ENCODE measurements at places on chromosomes 4 and X. TPM values are rescaled to one million over a fixed set of nuclear protein-coding genes. Genes with fewer than 3 reads are reported as not detected.

The ANKRD37 gene
- total RNA-seq: 19.1 TPM

GRCh38 chrX:57368158-57368557, 81.7 kb downstream of the FAAH2 start:
- DNase-seq: no peak

DNA sequence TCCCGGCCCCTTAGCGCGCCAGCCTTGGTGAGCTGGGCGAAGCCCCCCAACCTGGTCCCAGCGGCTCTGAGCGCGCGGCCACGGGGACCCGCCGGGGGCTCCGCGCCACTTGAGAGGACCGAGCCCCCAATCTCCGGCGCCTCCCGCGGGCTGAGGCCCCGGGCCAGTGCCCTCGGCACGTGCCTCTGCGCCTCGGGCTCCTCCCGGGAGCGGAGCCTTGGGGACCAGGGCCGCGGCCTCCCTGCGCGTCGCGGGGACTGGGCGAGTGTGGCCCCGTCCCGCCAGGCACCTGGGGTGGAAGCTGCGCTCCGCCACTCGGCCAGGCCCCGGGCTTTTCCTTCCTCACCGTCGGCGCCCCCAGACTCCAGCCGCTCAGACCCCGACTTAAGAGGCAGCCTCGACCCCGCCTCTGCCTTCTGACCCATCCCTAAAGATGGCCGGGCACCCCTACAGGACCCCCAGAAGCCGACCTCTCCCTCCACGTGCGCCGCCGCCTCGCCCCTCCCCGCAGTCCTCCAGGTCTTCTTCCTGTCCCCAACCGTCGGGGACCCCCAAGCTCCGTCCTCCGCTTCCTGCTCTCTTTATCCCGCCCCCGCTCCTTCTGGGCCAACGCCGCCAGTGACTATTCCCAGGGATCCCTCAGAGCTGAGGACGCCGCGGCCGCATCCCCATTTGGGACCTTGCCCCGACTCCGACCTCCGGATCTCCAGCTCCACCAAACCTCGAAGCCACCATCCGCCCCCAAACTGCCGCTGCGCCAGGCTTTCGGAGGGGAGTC, 752 bp downstream of the ERAS start:
- DNase-seq: no peak

GRCh38 chr4:130233377-130234047, 1137.6 kb downstream of the C4orf33 start:
- no peak for DNase-seq

DNA sequence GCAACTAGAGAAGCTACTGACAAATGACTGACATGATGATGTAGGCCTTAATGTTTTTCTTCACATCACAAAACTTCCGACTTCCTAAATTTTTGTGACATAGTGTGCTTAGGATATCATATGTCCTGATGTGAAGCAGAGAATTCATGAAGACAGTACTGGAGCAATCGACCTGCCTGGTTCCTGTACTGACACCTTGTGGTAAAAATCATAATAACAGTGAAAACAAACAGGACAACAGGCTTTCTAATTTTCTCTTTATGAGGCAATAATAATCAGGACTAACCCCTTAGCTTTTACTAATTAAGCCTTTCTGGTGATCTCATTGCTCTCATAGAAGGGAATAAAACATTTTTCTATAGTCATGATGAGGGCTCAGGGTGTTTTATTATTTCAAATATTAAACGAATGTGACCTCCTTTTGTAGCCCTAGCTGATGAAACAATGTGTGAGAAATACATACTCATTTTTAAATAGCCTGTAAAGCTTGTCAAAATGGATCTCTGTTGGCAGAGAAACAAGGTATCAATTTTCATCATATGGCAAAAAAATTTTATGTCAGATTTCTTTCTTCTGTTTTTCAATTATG, 158.4 kb downstream of the TENT5D start:
- no peak for DNase-seq

DNA sequence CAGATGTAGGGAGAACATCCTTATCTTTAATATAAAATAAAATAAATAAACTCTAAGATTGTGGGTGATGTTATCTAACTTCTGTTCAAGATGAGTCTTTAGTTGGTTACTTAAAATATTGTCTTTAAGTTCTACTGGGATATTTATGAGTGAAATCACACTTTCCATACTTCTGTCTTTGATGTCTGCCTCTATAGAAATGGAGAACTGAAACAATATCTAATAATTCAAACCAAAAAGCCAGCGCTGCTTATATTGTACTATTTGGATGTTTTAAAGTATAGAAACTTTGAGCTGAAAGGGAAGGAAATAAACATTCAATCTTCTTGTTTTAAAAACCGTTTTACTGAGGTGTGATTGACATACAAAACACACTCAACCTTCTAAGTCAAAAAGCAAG, 44.8 kb upstream of the RPS6KA3 start:
- DNase-seq: no peak

GRCh38 chr4:15938640-15939039, at the start of gene FGFBP1:
Gene FGFBP1 (minus strand): TSS chr4:15938740. CDS start chr4:15936632, 2,108 bp downstream.
- DNase-seq: no peak

GRCh38 chr4:71185037-71185436, 153.8 kb upstream of the SLC4A4 start:
- DNase-seq: no peak

- DNase-seq: no peak
Observed at GRCh38 chr4:38610966-38611431, 53.0 kb upstream of the KLF3 start.

DNA sequence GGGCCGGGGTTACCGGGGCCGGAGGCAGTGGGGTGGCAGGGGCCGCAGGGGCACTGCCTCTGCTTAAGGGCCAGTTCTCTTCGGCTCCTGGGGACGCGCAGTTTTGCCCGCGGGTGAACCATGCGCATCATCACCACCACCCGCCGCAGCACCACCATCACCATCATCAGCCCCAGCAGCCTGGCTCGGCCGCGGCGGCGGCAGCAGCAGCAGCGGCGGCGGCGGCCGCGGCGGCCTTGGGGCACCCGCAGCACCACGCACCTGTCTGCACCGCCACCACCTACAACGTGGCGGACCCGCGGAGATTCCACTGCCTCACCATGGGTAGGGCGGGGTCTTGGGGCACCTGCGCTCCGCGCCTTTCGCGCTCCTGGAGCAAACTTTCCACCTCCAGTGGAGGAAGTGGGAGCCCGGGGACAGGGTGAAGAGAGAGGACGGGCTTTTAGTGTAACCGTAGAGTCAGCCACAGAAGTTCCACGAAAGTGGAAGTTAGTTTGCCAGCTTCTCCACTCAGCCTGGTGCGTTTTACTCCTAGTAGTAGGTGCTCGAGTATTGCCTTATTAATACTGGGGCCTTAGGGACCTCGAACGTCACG, 729 bp downstream of the GSX2 start:
- no peak for DNase-seq

The TMEM150C gene
- 19.6 TPM for total RNA-seq

DNA sequence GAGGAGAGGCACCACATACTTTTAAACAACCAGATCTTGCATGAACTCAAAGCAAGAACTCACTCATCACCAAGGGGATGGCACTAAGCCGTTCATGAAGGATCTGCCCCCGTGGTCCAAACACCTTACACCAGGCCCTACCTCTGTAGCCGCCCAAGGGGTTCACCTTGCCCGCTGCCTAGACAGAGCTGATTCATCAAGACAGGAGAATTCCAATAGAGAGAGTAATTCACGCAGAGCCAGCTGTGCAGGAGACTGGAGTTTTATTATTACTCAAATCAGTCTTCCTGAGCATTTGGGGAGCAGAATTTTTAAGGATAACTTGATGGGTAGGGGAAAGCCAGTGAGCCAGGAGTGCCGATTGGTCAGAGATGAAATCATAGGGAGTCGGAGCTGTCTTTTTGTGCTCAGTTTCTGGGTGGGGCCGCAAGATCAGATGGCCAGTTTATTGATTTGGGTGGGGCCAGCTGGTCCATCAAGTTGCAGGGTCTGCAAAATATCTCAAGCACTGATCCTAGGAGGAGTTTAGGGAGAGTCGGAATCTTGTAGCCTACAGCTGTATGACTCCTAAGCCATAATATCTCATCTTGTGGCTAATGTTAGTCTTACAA, 364.7 kb downstream of the PCDH7 start:
- no peak for DNase-seq

DNA sequence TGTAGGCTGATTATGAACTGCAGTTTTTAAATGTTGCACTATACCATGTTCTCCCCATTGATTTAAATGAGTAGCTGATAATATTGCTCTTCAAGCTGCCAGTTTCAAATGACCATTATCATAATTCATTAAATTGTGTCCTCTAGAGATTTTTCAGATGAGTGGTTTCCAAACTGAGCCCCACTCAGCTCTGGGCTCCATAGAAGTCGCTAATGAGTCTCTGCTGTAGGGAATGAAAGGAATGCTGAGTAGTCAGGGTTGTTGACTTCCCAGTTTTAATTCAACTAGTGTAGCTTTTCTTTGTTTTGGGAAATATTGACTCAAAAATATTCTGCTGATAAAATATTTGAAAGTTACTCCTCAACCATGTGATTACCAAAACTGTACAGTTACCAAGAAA, 1081.1 kb downstream of the ARAP2 start:
- no peak for DNase-seq

GRCh38 chr4:28760003-28760402, 1899.4 kb downstream of the STIM2 start:
- no peak for DNase-seq

The ATP6AP1 gene
- total RNA-seq: 83.0 TPM

DNA sequence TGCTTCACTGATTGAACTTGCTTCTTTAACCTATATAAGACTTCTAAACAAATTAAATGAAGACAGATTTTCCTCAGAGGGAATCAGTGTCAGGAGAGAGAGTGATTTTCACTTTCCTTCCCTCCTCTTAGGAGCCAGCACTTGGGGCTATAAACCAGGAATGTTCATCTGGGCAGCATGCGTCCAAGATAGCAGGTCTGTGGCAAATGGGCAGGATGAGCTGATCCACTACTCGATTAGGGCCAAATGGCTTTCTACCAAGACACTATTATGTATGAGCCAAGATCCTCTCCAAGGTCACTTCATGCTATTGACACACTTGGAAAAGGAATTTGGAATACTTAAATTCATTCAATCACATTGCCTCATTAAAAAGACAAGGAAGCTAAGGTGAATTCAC, 203.9 kb upstream of the GRID2 start:
- DNase-seq: no peak

DNA sequence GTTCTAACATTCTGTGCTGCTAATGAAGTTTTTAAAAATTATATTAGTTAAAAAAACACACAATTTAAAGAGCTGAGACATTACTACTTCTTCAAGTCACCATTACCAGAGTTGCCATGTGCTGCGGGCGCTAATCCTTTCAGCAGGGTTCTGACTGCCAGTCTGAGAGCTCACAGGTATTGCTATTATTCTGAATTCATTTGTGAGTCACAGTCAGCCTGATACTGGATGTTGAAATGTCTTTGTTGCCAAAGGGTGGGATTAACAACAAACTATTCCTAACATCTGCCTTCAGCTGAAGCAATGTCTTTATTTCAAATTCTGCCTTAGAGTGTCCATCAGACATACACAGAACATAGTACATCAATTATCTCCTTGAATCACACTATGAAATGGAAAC, 197.1 kb upstream of the FGF13 start:
- no peak for DNase-seq

The WNK3 gene
- total RNA-seq: 0.73 TPM

The SEC31A gene
- total RNA-seq: 85.6 TPM

The ZNF157 gene
- not detected for total RNA-seq

- no peak for DNase-seq
Observed at GRCh38 chr4:120452001-120452400, 385.4 kb upstream of the MAD2L1 start.

DNA sequence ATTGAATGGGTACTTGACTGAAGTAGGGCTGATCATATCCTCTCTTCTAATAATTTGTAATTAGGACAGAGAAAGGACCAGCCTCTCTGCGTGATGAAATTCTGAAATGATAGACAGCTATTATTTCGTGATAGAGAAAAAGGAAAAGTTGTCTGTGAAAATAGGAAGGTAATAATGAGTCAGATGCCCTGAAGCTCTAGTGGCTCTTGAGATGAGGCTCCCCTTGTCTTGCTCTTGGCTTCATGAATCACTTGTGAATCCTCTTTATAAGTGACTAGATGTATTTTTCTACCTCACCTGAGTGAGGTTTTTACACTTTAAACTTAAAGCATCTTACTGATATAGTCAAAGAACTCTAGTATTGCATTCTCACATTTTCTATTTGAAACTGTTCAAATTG, 888.9 kb downstream of the PCDH18 start:
- no peak for DNase-seq

DNA sequence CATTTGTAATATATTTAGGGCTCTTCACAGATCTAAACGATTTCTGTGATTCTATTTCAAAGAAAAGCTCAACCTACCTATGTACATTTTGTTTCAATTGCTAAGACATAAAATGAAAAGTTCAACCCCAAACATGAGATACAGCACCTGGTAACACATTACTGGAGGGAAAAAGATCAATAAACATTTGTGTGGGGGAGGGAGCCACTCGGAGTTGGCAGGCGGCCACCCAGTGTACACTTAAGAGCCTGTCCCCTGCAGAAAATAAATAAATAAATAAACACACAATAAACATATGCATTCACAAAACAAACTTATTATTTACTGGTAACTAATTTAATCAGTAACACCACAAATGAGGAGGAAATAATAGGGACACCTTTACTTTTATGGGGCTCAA, 19.3 kb downstream of the PRSS48 start:
- DNase-seq: no peak

GRCh38 chrX:155995321-155995875, 2.1 kb upstream of the IL9R start:
- no peak for DNase-seq

DNA sequence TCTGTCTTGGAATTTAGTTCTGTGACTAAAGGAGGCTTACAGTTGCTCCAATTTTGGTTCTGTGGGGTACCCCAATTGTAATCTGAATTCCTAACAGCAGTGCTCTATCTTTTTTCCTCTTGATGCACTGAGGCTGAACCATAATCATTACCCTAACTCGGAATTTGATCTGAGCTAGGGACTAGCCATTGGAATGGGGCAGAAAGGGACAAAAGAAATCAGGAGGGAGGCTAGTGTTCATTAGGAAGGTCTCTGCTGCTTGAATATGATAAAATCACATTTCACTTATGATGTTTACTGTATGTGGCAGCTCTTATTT, 2.7 kb downstream of the KLF3 start:
- no peak for DNase-seq

DNA sequence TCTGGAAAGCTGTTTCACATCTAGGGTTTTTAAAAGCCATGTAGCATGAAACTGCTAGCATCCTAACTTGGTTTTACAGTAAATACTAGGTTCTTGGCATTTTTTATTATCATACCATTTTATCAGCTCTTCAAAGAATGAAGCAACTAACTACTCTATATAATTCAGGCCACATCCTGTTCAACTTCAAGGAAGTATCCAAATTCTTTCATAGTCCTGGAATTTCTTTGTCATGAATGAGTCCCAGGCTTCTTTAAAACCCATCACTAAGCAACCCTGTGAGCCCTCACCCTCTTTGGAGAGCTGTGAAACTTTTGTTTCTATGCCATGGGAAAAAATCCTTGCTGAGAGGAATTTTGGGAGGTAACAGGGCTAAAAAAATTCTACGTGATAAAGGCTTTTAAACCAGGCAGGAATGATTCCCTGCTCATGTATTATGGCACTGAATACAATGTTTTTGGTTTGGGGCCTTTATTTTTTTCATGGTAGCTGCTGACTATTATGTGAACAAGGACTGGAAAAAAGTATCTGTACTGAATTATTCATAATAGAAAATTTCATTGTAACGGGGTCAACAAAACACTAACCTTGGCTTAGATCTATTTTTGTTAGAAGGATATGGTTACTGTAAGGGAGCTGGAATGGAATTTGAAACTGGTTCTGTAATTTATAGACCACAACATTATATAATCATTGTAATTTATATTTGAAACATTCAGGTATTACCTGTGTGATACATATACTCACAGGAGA, 164.9 kb downstream of the DCTD start:
- no peak for DNase-seq

The ZDHHC15 gene
- 3.1 TPM for total RNA-seq

GRCh38 chr4:105859233-105859632, 36.0 kb upstream of the NPNT start:
- DNase-seq: no peak

The ART3 gene
- 136 TPM for total RNA-seq
